ENCODE measurements at places on chromosomes 5 and 9.

DNA sequence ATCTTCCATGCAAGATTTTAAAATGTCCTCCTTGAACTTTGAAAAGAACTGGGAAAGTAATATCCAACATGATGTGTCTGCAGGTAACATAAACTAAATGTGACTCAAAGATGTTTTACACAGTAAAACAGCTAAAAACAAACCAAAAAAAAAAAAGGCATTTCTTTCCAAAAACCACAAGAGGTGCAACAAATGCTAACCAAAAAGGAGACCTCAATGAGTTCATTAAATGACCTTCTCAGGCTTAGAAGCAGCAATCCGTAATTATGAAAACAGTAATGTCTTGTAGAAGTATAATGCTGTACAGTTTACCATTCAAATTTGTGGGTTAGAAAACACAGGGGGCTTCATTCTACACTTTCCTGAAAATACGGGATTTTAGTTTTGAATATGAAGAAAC is 2.5 kb downstream of the RNF145 start:
- DNase-seq, result no peak

DNA sequence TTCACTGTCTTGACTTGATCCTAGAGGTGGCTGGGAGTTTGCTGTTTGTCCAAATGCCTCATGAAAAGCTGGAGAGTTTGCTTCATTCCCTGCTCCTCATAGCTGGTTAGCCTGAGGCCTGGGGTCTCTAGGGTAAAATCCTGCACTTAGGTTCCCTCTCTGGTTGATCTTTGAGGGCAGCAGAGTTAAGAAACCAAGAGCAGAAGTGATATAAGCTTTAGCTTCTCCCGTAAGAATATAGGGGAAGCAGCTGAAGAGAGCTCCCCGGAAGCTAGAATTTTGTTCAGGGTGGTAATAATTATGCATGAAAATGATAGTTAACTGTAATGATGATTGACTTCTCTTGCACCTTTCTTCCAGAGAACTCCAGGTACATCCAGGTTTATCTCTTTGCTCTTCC is 1.4 kb downstream of the FAM53C start:
- DNase-seq, result no peak

GRCh38 chr5:180803181-180804128 is 849 bp upstream of the MGAT1 start:
- DNase-seq, result peak; percentile 84

DNA sequence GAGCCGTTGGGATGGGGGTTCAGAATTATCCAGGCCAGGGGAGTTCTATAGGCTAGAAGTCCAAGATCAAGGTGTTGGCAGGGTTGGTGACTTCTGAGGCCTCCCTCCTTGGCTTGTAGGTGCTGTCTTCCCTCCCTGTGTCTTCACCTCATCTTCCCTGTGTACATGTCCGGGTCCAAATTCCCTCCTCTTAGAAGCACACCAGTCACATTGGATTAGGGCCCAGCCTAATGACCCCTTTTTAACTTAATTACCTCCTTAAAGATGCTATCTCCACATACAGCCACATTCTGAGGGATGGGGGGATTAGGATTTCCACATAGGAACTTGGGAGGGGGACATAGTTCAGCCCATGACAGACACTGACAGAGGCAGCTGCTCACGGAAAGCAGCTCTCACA is 12.1 kb downstream of the LRSAM1 start:
- DNase-seq, result no peak

DNA sequence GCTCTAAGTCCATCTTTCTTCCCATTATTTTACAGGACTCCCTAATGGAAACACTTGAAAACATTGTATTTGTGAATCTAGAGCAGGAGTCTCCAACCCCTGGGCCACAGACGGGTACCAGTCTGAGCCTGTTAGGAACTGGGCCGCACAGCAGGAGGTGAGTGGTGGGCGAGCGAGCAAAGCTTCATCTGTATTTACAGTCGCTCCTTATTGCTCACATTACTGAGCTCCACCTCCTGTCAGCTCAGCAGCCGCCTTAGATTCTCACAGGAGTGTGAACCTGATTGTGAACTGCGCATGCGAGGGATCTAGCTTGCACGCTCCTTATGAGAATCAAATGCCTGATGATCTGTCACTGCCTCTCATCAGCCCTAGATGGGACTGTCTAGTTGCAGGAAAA is 111.0 kb downstream of the MED27 start:
- DNase-seq, result no peak

- no peak for DNase-seq
Observed at GRCh38 chr5:80609692-80610091, 39.6 kb upstream of the ANKRD34B start.

DNA sequence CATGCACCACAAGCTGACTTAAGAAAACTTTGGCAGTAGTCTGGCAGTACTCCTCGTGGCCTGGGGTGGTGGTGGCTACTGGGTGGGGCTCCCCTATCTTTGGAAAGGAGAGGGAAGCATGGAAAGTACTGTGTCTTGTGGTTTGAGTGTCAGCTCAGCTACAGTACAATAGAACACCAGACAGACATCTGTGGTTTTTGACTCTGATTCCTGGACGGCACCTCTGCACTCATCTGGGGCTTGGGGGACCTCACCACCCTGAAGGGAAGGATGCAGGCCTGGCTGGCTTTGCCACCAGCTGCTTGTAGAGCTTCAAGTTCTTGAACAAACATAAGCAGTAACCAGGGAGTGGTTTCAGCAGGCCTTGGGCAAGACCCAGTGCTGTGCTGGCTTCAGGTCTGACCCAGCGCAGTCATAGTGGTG is 40.6 kb downstream of the TNFSF8 start:
- no peak for DNase-seq

GRCh38 chr5:58793888-58794657 is 211.2 kb downstream of the RAB3C start:
- no peak for DNase-seq

- DNase-seq, result no peak
Observed at GRCh38 chr5:54254482-54255198, 55.7 kb downstream of the ARL15 start.

DNA sequence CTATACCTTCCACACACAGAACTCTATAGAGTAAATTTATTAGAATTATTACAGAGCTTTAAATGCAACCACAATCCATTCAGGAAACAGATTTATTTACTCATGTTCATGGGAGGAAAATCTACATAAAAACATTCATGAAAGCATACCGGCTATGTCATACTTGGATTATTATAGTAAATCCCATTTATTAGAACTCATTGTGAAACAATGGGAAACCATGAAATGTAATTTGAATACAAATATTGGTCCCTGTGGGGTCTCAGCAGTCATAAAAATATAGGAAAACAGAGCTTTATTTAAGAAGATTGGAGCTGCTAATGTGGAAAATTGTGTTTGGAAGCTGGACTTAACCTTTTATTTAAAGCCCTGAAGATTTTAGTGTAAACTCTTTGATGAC is 80.7 kb downstream of the HAPLN1 start:
- DNase-seq, result no peak

DNA sequence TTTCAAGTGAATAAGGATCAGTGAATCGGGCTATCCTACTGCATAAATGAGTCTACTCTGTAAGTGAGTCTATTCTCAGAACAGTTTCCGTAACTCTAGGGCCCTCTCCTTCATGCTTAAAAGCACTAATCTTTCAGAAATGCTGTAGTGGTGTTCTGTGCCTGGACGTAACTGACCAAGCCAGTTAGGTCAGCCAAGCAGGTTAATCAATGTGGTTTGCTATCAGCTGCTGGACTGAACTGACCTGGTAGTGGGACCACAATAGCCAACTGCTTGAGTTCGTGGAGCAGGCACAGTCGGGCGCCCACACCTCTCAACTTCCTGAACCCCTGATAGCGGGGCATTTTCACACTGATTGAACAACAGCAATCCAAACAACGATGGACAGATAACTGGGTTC is 6.8 kb downstream of the SLC1A3 start:
- no peak for DNase-seq

DNA sequence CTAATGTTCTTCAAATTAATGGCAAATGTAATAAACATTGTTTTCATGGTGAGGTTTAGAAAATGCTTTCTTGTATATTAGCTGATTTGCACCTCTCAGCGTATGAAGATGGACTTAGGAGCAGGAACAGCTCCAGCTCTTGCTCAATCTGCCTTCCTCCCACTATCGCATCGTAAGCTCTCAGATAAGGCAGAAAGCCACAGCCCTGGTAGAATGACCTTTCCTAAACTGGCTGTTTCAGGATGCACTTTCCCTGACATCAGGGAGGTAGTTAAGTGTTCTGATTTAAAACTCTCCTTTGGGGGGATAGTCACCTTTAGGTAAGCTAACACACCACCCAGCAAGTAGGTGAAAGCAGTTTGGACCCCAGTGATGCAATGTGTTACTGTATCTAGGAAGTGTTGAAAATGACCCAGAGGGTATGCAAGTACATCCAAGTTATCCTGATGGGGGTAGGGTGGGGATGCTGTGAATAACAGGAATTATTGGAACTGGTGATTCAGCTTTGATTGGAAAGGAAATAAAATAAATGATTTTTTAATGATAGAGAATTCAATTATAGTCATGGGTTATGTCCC is 72.3 kb downstream of the LMNB1 start:
- no peak for DNase-seq

DNA sequence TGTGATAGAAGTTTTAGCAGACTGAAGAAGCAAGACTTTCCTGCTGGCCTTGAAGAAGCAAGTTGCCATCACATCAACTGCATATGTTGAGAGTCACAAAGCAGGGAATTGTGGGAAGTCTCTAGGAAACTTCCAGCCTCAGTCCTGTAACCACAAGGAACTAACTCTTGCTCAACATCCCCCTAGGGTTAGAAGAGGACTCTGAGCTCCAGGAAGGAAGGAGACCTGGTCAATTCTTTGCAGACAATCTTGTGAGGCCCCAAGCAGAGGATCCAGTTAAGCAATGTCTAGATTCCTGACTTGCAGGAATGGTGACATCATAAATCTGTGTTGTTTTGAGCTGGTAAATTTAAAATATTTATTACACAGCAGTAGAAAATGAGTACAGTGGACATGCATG is 18.6 kb upstream of the ZNF366 start:
- DNase-seq, result no peak

DNA sequence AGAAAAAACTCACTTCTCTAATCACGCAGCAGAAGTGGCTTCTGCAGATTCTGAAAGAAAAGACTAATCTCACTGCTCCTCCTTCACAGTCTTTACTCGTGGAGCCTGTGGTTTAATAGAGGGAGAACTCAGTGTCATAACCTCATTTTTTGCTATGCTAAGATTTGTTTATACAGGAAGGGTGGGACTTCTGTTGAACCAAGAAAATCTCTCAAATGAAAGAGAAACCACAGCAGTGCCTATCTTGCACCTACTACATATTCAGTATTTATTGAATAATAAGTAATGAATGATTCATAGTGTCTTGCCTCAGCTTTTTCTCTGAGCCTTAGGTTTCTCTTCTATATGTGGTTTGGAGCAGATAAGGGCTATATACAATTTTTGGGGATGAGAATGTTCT is 136.1 kb upstream of the DMAC1 start:
- DNase-seq, result no peak

DNA sequence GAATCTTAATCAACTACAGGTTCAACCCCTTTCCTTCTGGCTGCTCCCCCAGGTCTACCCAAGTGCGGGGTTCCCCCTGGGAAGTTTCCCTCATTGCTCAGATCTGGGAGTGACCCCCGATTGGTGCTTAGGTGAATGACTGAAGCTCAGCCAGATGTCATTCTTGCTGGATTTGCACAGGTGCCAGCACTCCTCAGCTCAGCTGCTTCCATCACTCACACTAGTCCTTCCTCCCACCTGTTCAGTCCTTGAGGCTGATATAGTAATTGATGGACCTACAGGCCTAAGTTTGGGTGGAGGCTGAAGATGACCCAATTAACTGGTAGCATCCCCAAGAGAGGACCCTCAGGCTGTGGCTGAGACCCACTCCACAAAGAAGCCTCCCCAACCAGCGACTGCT is 32.9 kb downstream of the PRLR start:
- DNase-seq, result no peak

- peak; percentile 33 for DNase-seq
Observed at GRCh38 chr5:56148453-56148971, 84.6 kb downstream of the ANKRD55 start.

DNA sequence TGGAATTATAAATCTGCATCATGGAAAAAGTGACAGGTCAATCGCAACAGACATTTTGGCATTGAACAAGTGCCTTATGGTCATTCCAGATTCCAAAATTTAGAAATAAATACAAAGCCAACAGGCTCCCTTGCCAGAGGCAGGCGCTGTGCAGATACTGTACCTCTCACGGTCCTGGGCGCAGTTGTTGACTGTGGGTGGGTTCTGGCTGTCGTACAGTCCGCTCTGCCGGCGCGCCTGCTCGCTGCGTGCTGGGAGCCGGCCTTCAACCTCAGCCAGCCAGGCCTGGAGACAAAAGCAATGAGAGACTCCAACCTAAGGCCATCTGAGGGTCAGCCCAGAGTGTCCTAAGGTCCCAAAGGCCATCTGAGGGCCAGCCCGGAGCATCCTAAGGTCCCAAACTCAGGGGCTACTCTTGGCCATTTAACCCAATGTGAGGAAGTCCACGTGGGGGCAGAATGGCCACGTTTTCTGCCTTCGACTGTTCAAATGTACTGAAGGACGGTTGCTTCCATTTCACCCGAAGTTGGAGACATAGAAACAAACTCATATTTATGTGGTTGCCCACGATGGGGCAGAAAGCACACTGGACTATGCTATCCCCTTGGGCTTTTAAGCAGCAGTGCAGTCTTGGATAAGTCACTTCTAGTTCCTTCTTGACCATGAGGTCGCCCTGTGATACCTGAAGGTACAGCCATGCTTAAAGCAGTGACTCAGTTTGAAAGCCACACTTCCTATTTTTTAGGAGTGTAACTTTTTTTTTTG is 65.2 kb downstream of the USP20 start:
- DNase-seq, result peak; percentile 64

DNA sequence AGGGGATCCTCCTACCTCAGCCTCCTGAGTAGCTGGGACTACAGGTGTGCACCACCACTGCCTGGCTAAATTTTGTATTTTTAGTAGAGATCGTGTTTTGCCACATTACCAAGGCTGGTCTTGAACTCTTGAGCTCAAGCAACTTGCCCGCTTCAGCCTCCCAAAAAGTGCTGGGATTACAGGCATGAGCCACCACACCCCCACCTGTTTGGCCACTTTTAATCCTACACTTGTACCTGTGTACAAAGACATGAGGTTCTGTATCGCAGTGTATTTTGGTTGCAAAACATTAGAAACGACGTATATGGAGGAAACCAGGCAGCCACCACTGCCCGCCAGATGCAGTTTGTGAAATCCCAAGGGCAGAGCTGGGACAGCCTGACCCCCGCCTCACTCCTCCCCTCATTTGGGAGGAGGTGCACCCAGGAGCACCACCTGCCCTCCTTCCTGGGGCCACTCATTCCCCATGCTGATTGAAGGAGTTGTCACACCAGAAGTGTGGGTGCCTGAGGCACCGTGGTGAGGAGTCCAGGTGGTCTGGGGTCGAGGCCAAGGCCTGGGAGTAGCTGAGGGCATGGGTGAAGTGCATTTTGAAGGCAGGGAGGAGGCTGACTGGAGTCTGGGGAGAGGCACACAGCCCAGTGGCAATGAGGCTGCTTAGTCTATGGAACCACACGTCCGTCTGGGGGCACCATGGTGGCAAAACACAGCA is 39.3 kb upstream of the OLFM1 start:
- no peak for DNase-seq

DNA sequence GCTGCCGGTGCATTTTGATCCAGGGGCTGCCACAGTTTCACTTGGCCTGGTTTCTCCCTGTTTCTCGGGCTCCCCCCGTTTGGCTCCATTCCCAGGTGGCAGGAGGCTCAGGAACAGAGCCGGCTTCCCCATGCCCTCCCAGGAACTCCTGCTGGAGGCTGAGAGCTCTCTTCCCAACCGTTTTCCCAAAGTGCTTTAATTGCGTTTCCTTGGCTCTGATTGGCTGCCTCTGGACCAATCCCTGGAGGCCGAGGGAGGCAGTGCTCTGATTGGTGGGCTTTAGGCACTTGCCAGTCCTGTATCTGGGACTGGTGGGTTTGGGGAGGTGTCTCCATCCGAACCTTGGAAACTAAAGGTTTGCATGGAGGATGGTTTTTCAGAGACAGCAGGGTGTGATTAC is 4.9 kb downstream of the TSPAN17 start:
- no peak for DNase-seq

All from GM19239 (cell line).